ENCODE measurements at places on chromosomes 3 and 15.

DNA sequence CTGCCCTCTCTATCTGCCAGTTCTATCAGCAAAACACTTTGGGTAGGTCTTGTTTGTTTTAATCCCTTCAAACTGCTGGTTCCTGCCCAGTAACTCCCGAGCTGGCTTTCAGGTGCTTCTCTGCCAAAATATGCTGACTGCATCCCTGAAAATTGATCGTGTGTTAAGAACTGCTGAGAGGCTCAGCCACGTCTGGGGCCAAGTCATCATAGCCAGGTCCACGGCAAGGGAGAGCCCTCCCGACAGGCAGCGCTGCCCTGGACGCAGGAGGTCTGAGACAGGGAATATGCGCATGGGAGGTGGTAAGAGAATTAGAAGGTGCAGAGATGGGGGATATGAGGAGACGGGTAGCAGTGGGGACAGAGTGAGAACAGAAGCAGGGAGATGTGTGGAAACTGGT lies 179.7 kb upstream of the TOPAZ1 start:
- no peak for DNase-seq

- no peak for DNase-seq
Observed at GRCh38 chr3:179806177-179806576, 153.3 kb downstream of the USP13 start.

GRCh38 chr15:98221577-98221976 lies 261.1 kb downstream of the ARRDC4 start:
- DNase-seq = no peak

GRCh38 chr15:31781261-31781660 lies 249.1 kb upstream of the CHRNA7 start:
- DNase-seq = no peak

GRCh38 chr3:191369616-191370010 lies 39.3 kb upstream of the UTS2B start:
- no peak for DNase-seq

DNA sequence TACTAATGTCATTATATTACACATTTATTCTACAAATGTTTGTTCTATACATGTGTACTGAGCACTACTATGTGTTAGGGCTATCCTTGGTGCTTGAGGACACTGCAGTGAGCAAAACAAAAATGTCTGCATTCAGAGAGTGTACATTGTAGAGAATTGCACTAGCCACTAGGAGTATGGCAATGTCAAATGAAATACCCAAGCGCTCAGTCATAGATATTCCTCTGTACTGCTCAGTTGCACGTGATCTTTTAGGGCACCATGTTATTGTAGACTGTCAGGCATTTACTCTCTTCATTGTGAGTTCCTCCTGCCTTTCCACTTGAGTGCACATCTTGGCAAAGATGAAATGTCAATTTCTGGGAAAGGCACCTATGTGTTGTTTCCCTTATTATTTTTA lies 36.8 kb downstream of the FNDC3B start:
- DNase-seq = no peak

DNA sequence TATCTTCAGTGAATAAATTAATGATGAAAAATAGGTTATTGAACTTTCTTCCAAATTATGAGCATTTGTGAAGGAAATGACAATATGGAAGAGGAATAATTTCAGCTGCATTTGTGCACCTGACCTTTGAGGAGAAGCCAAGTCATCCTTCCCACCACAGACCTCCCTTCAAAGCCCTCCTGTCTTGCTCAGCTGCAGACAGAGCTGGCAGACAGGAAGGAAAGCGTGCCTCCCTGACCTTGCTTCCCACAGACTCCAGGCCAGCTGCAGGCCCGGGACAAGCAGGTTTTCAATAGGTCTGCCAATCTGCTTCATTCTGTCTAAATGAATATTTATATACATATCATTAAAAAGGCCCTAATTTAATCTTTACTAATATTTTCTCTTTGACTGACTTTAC lies 152.9 kb upstream of the RBMS3 start:
- DNase-seq = no peak

GRCh38 chr15:87357637-87358313 lies 898.8 kb downstream of the NTRK3 start:
- no peak for DNase-seq

DNA sequence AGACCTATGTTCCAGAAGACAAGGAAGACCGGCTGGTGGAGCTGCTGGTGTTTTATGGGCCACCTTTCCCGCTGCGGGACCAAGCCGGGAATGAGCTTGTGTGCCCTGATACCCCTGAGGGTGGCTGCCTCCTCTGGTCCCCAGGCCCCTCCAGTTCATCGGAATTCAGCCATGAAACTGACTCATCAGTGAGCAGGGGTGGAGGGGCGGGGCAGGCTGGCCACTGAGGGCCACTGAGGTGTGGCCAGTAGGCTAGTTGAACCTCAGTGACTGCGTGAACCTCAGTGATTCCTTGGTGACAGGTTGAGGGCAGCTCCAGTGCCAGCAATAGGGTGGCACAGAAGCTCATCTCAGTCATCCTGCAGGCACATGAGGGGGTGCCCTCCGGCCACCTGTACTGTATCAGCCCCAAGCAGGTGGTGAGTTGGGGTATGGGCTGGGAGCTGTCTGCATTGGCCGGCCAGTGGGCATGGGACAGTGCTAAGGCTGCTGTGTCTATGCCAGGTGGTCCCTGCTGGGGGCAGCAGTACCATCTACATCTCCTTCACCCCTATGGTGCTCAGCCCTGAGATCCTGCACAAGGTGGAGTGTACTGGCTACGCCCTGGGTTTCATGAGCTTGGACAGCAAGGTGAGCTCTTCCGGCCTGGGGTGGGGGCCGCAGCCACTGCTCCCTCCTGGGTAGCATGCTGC lies 20.3 kb downstream of the ACAA1 start:
- DNase-seq = no peak

DNA sequence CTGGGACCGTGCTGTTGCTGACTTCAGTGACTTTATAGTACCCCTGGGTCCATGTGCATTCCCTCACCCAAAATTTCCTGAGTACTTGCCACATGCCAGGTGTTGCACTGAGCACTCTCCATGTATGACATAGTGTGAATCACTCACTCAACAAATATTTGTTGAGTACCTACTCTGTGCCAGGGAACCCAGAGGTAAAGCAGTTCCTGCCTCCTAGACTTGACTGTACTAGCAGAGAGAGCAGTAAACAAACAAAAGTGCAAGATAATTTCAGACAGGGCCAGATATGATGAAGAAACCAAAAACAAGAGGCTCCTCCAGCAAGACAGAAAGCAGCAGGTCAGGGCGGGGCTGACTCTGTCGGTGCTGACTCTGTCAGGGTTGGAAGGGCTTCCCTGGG lies 12.2 kb downstream of the TGM4 start:
- DNase-seq = no peak

GRCh38 chr3:186221760-186222378 lies 113.0 kb upstream of the ETV5 start:
- no peak for DNase-seq

GRCh38 chr15:51307325-51307724 lies 31.1 kb downstream of the CYP19A1 start:
- DNase-seq = no peak

GRCh38 chr3:71047616-71048531 lies 535.7 kb downstream of the FOXP1 start:
- no peak for DNase-seq

DNA sequence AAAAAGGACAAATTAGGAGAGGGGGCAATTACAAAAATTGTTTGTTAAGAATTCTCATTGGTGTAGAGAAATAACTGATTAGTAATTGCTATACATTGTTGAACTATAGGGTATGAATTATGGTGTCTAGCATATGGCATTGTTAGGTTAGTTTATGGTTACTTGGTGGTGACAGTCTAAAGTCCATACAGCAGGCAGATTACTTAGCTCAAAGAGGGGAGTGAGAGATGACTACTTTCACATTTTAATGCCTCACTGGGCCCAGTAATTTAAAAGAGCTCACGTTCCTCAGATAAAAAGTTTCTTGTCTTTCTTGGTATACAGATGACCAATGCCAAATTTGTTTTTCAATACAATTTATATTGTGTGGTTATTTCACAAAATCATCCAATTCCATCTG lies 112.4 kb upstream of the NEDD4 start:
- no peak for DNase-seq

DNA sequence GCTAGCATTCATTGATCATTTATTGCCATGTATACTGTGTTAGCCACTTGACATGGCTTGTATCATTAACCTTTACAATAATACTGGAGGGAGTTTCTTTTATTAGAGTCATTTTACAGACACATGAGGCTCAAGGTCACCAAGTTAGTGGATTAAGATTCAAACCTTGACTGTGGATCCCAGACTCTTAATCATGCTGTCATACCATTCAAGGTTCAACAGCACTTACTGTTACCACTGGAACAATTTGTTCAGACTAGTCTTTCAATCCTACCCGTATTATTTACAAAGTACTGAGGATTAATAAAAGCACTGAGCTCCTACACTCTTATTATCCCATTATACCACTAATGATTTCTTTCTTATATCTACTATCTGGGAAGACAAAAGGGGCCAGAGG lies 1.2 kb downstream of the COX17 start:
- DNase-seq = no peak

GRCh38 chr15:87154761-87155160 lies 1075.1 kb downstream of the AGBL1 start:
- DNase-seq = no peak

GRCh38 chr3:196962930-196963630 lies 5.6 kb downstream of the PIGZ start:
- no peak for DNase-seq

DNA sequence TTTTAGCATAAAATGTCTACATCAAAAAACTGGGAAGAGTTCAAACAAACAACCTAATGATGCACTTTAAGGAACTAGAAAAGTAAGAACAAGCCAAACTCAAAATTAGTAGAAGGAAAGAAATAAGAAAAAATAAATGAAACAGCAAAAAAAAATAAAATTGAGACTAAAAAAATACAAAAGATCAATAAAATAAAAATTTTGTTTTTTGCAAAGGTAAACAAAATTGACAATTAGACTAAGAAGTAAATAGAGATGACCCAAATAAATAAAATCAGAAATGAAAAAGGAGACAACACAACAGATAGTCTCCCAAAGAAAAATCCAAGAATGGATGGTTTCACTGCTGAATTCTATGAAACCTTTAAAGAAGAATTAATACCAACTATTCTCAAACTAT lies 89.6 kb upstream of the MME start:
- no peak for DNase-seq

DNA sequence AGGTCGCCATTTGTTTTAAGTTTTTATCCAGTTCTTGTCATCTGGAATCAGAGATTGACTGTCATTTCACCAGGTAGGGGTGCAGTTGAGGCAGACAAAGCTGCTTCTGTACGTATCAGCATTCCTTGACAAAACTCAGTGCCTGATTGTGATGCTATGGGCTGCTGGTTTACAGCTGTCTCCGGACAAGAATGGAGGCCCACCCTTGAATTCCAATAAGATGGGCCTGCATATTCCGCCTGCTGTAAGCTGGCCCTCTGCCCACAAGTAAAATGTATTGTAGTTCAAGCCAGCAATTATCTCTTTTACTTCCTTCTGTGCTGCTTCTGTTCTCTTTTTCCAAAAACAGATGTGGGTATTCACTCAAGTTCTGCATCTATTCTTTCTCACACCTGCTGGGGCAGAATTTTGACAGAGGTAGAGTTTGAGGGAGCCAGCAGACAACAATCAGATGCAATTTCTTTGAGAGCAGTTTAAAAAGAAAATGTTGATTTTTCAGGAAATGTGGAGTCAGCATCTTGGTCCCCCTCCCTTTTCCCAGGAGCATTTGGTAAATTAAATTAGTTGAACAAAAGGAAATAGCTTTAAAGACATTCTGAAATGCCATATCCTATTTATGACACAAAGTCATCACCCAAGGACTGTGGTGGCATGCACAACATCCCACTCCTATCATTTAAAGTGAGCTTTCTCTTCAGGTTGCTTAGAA lies 53.5 kb downstream of the IQCH start:
- DNase-seq = no peak

DNA sequence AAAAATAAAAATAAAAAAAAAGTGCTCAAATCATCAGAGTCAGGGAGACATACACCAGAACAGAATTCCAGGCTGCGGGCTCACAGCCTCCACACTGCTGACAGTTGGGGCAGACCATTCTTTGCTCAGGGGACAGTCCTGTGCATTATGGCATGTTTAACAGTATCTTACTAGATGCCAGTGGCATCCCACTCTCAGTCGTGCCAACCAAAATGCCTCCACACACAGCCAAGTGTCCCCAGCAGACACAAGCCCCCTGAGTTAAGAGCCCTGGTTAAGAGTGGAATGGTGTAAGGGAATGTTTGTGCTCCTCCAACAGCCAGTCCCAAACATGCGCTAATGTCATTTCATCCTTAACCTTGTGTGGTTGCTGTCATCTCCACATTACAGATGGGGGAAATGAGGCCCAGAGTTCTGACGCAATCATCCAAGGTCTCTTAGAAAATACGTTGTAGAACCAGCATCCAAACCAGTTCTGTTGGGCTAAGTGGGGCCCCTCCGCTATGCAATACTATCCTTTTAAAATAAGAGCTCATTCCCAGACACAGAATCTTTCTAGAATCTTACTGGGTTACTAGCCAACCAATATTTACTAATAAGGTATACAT lies 26.0 kb downstream of the CFAP92 start:
- no peak for DNase-seq

GRCh38 chr3:42946050-42946449 lies 33.1 kb upstream of the GASK1A start:
- DNase-seq = no peak

GRCh38 chr3:30597131-30597768 lies 9.2 kb upstream of the TGFBR2 start:
- DNase-seq = peak; percentile 30

- no peak for DNase-seq
Observed at GRCh38 chr3:139466360-139466759, 10.0 kb downstream of the RBP2 start.

- no peak for DNase-seq
Observed at GRCh38 chr3:99485286-99485685, 153.1 kb upstream of the COL8A1 start.

DNA sequence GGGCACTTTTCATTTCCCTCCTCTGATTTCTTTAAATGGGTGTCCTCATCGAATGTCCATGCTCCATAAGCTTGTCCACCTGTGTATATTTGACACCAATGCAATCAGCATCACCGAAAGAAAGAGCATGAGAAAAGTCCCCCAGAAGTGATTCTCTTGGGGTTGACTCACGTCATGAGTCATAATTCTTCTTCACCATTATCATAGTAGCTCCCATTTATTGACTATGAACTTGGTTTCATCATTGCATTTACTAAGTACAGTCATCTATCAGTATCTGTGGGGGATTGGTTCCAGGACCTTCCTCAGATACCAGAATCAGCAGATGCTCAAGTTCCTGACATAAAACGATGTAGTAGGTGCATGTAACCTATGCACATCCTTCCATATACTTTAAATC lies 372.5 kb upstream of the CFAP20DC start:
- DNase-seq = no peak

- no peak for DNase-seq
Observed at GRCh38 chr15:63877713-63878271, 44.0 kb upstream of the HERC1 start.

GRCh38 chr3:2635511-2635910 lies 474.7 kb downstream of the IL5RA start:
- no peak for DNase-seq

DNA sequence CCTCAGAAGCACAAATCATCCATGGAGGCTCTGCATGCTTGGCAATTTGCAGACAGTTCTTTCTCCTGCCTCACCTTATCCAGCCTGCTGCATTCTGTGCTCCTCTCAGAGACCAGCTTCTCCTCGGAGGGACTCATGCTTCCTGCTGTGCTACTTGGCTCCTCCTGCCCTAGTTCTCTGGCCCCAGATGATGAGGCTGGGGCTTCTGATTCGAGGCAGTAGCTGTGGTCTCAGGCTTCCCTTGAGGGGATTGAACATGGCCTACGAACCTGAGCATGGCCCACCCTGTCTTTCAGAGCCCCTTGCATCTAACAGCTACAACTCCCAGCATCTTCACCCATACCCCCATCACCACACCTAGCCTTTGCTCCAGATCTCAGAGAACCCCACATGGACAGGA lies 6.7 kb downstream of the VIPR1 start:
- no peak for DNase-seq

Measured in AG08396 (cell line).